ENCODE measurements at places on chromosomes 6 and 20.

DNA sequence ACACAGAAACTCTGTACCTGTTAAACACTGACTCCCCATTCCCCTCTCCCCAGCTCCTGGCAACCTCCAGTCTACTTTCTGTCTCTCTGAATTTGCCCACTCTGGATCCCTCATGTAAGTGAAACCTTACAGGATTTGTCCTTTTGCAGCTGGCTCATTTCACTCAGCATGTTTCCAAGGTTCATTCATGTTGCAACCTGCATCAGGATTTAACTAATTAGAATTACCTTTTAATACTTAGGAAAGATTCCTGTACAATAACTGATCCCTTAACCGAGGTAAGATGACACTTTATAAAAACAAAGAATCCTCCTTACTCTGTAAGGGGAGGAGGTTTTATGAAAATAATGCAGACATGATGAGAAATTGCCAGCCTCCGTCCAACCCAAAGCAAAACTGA lies 113.1 kb upstream of the MTHFD1L start:
- DNase-seq = no peak

- no peak for DNase-seq
Observed at GRCh38 chr6:44105146-44105545, 22.1 kb downstream of the MRPL14 start.

DNA sequence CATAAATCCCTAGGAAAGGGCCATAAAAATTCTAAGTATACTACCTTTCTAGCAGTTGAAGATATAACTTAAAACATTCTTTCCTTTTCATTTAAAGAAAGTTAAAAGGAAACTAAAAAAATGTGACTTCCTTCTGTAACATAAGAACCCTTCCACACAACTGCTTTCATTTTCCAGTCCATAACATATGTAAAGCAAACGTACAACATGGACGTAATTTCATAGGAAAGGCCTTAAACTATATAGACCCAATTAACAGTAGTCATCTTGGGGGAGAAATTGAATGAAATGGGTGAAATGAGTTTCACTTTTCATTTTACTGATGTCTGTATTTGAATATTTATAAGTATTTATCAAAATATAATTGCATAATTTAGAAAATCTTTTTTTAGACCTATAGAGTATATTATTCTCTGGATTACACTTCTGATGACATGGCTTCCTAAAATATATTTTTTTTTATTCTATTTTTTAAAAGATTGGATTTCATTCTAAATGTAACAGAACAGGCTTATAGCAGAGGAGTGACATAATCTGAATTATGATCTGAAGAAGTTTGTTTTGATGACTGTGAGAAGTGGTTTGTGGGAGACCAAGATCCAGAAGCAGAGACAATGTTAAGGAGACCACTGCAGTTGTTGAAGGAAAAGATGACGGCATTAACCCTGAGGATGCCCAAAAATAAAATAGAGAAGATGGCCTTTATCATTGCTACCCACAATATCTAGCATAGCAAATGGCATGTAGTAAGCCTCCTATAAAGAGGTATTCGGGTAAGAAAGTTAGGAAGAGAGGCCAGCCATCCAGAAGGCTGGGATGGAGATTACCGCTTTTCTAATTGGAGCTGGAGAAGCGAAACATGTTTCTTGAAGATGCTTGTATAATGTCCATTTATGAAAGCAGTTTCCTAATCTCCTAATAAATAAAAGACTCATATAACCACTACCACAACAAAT lies 260.4 kb downstream of the PTPRK start:
- no peak for DNase-seq

DNA sequence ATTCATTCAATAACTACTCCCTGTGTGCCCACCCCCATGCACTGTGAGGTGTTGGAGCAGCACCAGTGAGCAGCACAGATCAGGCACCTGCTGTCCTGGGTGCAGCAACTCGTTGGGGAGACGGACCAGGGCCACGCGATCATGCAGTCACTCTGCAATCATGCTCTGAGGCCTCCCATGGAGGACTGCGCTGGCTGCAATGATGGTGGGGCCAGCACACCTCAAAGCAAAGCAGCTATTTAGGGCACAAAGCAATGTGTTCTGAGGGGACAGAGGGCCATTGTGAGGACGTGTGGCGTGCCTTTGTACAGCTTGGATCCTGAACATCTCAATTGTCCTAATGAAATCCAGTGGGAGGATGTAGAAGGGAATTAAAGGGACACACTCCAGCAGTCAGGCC lies 41.0 kb upstream of the MPC1 start:
- no peak for DNase-seq

- no peak for DNase-seq
Observed at GRCh38 chr6:167558246-167559177, 233.6 kb downstream of the TTLL2 start.

- no peak for DNase-seq
Observed at GRCh38 chr6:113209315-113209714, 647.8 kb upstream of the MARCKS start.

- no peak for DNase-seq
Observed at GRCh38 chr6:112050429-112050828, 3.5 kb upstream of the CCN6 start.

DNA sequence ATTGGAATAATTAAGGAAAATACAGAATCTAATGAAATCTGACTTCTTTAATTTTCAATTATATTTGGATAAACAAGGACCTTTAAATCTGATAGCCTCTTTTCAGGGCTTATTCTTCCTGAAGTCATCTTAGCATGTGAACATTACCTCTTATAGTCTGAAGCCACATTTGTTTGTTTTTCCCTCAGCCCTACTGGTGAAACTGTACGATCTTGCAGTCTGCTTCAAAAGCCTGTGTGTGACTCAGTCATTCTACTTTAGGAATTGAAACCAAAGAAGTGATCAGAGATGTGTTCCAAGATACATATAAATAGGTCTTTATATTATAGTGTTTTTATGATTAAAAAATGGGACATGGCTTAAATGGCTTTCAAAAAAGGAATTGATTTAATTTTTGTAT lies 67.5 kb downstream of the MACROD2 start:
- no peak for DNase-seq

DNA sequence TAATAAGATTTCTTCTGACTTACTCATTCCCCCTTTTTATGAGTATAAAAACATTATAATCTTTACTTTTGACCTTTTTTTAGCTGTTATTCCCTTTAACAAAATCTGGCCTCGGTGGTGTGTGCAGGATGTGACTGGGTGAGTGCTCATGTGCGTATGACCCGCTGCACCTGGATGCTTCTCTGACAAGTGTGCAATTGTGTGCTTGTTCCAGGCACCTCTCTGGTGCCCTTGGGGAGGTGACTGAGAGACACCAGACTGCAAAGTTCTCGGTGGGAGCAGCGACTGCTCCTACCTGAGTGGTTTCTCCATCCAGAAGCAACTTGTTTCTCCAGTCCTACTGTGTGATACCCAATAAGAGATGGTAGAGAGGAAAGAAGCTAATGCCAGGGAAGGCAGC lies 65.0 kb downstream of the ISM1 start:
- no peak for DNase-seq

GRCh38 chr6:151172751-151173150 lies 67.0 kb upstream of the AKAP12 start:
- DNase-seq = no peak

DNA sequence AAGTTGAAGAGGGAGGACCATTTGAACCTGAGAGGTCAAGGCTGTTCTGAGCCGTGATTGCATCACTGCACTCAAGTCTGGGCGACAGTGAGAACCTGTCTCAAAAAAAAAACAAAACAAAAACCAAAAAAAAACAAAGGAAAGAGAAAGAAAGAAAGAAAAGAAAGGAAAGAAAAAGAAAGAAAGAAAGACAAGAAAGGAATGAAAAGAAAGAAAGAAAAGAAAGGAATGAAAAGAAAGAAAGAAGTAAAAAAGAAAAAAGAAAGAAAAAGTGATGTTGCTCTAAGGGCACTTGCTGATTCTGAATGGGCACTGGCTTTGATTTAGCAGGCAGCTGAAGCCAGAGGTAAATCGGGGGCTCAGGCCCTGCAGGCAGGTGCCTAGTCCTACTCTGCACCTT lies 161.0 kb downstream of the MCHR2 start:
- DNase-seq = no peak

- no peak for DNase-seq
Observed at GRCh38 chr6:45611491-45611890, 233.8 kb upstream of the SUPT3H start.

DNA sequence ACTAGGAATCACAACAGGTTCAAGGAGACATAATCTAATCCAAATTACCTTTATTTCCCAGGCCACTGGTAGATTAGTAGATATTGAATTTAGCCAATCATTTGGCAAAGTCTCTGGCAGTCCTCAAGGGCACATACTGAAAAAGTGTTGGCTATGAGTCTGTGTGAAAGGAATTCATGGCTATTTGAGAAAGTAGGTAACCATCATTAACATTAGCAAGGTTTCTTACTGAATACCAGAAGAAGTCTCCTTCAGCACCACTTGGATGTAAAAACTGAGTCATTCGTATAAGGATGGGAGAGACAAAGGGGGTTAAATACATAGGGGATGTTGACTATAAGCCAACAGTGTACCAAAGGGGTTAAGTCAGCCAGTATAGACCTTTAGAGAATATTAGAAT lies 36.7 kb downstream of the AGPAT4 start:
- DNase-seq = no peak

DNA sequence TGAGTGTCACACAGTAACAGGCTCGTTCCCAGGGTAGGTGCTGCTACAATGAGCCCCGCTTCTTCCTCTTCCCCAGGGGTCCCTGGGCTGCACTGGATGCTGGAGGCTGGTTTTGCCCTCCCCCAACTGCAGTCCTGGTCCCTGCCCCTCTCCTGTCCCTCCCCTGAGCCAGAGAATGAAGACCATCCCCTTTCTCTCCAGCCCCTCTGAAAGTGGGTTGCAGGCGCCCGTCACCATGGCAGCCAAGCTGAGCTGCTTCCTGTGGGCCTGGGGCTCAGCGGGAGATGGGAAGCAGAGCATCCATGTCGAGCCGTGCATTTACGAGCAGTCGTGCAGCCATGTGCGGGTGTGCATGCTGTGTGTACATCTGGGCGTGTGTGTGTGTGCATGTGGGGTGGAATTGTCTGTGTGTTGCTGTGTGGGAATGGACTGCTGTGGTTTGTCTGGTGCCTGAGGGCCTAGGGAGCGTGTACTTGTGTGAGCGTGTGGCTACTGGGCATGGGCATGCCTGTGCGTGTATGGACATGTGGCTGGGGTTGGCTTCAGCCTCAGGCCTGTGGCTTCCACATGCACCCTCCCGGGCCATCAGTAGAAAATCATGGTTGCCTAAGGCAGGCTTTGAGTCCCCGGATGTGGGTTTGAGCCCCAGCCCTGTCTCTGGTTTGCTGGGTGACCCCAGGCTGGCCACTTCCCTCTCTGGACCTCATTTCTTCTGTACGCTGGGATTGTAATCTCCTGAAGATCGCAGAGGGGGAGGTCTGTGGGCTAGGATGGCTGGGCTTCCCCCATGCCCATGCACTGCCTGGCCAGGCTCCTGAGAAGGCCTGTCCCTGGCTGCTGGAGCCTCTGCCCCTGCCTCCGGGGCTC lies 48.8 kb downstream of the SRC start:
- DNase-seq = no peak

DNA sequence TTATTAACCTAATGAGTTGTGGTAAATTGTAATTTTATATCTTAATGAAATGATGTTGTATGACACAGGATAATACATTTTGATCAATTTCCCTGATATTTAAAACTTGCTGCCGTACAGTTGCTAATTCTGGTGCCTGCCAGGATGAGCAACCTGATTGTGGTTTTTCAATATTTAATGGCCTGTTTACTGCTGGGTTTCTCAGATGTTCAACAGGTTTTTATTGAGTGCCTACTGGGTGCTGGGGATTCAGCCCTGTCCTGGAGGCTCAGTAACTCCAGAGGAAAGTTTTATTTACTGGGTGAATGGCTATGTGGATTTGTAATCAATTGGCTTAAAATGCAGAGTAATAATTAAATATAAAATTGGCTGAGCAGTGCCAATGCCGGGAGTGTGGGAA lies 8.0 kb downstream of the TOX2 start:
- no peak for DNase-seq

GRCh38 chr20:37179683-37180524 lies 556 bp upstream of the MROH8 start:
- no peak for DNase-seq

GRCh38 chr20:47875297-47876025 lies 90.2 kb upstream of the SULF2 start:
- DNase-seq = no peak

DNA sequence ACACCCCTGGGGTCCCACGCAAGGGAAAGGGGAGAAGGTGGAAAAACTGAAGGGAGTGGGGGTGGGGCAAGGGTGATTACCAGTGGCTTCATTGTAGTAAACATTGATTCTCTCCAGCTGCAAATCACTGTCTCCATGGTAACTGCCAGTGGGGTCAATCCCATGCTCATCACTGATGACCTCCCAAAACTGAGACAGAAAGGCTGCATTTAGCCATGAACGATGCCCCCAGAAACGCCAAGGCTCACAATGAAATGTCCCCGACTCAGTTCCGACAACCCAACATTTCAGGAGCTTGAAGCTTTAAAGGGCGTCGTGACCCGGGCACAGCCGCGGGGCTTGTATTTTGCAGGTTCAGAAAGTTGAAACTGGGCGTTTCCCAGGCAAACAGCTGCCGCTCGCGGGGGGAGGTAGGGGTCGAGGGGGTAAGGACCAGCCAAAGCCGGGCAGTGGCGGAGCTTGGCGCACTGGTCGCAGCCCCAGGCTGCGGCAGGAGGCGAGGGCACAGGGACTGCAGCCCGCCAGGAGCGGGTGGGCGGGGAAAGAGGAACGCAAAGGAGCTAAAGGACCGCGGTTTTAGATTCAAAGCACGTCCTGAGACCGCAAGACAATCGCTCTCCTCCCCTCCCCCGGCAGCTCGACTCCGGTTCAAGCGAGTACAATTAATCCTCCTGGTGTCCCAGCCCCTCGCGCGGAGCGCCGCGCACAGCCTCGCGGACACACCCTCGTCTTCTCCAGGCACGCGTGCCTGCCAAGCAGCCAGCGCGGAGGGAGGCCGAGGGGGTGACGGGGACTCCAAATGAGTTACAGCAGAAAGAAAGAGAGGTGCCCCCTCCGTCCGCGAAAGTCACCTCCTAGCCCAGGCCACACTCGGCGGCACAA lies 731 bp downstream of the TUBB2B start:
- no peak for DNase-seq

- DNase-seq = no peak
Observed at GRCh38 chr6:16079354-16079753, 49.5 kb upstream of the MYLIP start.

DNA sequence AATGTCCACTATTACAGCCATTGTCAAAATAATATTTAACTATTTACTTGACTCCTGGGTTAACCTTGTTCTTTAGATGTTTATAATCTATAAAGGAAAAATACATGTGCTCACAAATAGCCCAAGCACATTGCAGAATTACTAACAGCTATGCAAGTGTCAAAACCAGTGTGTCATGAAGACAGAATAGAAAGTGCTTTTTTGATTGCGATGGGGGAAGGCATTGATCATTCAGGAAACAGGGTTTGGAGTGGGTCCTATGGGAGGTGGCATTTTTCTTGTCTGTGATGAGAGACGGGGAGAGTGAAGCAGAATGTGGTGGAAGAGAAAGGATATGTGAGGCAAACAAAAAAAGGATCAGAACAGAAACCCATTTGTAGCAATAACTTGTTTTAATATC lies 1.0 kb upstream of the AGPAT4 start:
- DNase-seq = no peak

GRCh38 chr20:60170116-60170515 lies 211.9 kb downstream of the CDH26 start:
- no peak for DNase-seq

- no peak for DNase-seq
Observed at GRCh38 chr20:17662333-17663039, 19.6 kb downstream of the RRBP1 start.

GRCh38 chr20:64247970-64248841 lies 7.3 kb upstream of the PCMTD2 start:
- DNase-seq = no peak

Data from stimulated activated CD4-positive, alpha-beta T cell treated with anti-CD3 and anti-CD28 coated beads, Interleukin-12 subunit alpha, Interleukin-12 subunit beta, amount 100 ng/mL, for 4 hours (primary cell).